Upper lobe of left lung (tissue), 6 donors: ENCODE measurements at places on chromosomes 7 and 10. TPM values are rescaled to one million over a fixed set of nuclear protein-coding genes. Genes with fewer than 3 reads are reported as not detected.

The PTPN20 gene
- 1.8 TPM for total RNA-seq

DNA sequence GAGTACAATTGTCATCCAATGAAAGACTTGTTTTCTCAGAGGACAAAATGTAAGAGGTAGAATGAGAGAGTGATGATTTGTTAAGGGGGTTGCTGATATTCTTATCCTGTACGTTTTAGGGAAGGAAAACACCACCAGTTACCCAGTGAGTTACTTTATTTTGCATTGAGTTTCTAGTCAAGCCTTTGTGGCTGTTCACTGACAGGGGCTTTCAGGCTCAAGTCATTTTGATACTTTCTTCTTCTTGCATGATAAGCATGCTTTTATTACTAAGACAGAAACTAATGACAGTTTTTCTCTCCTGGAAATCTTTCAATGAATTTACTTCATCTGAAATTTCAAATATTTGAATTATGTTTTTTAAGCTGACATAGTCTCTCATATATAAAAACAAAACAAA, 710.2 kb upstream of the POM121L12 start:
- H3K36me3 ChIP-seq, result no peaks in the 10 kb centered on the region
- no peak overlapping the region for H3K27ac ChIP-seq
- DNase-seq, result no peak
- no peaks in the 10 kb centered on the region for H3K27me3 ChIP-seq
- no peaks in the 10 kb centered on the region for H3K4me1 ChIP-seq
- H3K4me3 ChIP-seq, result no peak overlapping the region

DNA sequence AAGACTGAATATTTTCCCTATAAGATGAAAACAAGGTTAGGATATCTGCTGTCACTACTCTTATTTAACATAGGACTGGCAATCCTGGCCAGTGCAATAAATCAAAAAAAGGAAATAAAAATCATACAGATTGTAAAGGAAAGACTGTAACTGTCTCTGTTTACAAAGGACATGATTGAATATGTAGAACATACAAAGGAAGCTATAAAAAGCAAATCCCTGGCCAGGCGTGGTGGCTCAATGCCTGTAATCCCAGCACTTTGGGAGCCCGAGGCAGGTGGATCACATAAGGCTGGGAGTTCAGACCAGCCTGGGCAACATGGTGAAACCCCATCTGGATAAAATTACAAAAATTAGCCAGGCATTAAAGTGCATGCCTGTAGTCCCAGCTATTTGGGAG, 15.8 kb downstream of the ZNF485 start:
- no peaks in the 10 kb centered on the region for H3K36me3 ChIP-seq
- DNase-seq, result no peak
- H3K27ac ChIP-seq, result no peak overlapping the region
- no peaks in the 10 kb centered on the region for H3K27me3 ChIP-seq
- H3K4me3 ChIP-seq, result no peak overlapping the region

- no peaks in the 10 kb centered on the region for H3K27me3 ChIP-seq
- no peak overlapping the region for H3K4me3 ChIP-seq
- no peaks in the 10 kb centered on the region for H3K36me3 ChIP-seq
- H3K27ac ChIP-seq, result no peak overlapping the region
Observed at GRCh38 chr7:69047151-69047754, 551.0 kb upstream of the AUTS2 start.
